Caco-2 (cell line): ENCODE measurements at places on chromosomes 16 and 17.

DNA sequence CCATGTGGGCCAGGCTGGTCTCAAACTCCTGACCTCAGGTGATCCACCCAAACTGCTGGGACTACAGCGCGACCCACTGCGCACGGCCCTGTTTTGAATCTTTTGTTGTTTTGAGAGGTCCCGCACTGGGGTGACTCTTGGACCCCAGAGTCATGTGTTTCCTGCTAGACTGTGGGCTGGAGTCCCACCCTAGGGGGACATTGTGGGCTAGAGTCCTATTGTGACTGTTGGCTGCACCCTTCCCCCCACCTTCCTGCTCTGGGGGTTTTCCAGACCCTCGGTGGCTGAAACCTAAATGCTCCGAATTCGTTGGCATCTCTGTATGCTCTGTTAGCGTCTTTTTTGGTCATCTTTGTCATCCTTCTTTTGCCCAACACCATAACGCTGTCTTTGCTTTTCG is 16.0 kb downstream of the NUPR1 start:
- no peak for DNase-seq

- DNase-seq, result no peak
These were observed 30.3 kb downstream of the MMD start for GRCh38 chr17:55391244-55391757.

DNA sequence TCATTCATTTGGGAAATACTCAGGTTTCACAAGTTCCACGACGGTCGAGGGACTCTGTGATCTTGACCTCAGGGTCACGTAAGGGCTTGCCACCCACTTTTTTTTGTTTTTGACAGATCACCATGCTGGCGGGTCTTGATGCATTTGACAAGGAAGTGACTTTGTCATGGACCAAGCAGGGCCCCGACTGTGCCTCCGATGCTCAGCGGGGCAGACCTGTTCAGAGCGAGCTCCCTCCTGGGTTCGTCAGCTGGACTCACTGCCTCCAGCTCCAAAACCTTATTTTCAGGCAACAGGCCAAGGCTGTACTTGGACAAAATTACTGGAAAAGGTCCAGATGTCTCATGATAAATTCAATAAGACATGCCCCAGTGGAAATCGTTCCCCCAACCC is 9.0 kb upstream of the CLEC18A start:
- DNase-seq, result no peak

GRCh38 chr16:27254262-27254811 is 14.2 kb downstream of the NSMCE1 start:
- no peak for DNase-seq

DNA sequence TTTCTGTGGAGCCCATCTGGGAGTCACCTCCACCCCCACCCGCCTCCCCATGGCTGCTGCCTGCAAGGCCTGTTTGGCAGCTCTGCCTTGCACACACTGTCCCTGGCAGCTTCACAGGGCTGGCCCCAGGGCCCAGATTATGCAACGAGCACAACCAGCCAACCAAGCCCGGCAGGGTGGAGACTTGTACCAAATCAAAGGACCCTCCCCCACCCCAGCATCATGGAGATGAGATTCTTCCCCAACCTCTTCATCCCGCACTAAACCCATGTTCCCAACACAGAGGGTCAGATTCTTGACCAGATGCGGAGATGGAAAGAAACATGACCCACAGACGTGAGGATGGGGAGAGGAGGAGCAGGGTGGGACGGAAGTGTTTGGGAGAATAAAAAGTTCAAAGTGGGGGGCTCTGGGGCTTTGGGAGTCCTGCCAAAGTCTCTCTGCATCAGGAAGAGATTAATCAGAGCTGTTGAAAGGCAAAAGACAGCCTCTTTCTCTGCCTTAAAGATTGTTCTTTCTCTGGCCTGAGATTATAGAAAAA is 3.8 kb downstream of the SMARCD2 start:
- DNase-seq, result peak; percentile 64

DNA sequence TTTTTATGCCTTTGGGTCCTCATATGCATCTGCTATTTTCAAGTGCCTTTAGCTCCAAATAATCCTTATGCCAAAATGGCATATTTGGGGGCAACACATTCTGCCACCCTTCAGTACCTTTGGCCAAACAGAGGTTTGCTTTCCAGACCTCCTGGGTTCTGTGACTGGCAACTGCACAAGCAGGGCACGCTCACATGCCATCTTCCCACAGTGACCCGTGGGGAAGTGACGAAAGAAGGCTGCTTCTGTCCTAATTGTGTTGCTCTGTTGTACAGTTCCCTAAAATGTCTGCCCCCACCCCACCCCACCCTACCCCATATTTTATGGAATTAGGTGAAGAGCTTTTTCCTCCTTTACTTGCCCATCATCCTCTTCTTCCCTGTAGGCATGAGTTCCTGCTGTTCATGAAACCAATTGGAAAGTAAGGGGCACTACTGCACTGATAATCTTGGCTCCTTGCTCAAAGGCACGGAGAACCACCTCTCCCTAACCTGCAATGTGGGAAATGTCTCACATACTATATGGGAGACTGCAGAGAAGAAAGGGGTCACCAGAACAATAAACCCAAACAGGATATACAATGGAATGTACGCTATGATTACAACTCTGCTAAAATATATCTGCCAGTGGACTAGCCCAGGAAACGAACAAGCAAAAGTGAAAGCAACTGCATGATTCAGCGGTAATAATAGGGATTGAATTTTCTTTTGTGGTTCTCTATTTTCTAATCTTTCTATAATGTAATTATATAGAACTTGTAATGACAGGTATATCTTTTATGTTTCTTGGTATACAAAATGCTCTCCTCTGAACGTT is 3.3 kb upstream of the SLFN12L start:
- no peak for DNase-seq

DNA sequence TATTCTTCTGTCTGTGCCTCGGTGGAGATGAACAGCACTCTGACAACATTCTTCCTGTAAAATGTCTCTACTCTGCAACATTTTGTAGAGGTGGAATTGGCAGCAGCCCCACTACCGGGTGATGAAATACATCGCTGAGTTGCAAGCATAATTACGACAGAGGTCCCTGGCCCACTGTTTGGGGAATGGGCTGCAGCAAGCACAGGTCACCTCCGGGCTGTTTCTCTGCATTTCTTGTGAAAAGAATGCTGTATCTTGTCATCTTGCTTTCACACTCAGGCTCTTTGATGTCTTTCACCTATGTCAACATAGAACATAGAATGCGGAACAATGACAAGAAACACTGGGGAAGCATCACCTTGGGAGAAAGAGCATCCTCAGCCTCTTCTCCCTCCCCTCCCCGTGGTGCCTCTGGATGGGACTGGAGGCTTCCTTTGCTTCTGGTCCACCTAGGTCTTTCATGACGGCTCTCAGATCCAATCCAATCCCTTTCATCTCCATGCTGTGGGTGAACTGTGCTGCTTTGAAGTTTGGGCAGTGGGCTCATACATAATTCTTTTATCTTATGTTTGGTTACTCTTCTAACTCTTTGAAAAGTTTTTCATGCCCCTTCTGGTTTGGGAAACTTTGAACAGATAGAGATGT is 265.0 kb downstream of the PHKB start:
- DNase-seq, result peak; percentile 67

DNA sequence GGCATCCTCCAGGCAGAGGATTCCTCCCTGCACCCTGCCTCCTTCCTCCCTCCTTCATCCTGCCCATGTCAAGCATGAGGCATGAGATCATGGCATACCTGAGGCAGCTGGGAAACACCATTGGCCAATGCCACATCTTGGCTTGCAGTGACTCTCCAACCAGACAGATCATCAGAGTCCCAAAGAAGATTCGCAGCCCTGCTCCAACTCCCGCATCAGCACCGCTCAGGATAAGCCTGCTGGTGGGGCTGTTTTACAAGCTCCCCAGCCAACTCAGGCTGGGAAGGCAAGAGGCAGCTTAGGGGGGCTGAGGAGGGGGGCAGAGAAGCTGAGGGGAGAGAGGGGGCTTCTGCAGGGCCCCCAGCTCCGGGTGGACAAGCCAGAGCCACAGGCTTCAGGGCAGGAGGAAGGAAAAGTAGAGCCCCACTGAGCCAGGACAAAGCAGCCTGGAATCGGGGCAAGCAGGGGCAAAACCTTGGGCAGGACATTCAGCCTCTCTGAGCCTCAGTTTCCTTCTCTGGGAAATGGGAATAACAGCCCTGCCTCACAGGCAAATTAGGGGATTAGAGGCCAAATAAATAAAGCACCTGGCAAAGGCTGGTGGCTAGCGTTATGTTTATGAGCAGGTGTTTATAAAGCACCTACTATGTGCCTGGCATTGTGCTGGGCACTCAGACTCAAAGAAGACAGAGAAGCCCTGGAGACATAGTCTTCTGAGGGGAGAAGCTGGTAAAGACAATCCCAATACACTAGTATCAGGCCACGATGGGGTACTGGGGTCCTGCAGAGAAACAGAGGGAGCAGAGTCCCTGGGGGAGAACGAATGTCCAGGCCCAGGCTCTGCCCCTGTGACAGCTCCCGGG is 88.1 kb downstream of the GOSR1 start:
- DNase-seq, result no peak

DNA sequence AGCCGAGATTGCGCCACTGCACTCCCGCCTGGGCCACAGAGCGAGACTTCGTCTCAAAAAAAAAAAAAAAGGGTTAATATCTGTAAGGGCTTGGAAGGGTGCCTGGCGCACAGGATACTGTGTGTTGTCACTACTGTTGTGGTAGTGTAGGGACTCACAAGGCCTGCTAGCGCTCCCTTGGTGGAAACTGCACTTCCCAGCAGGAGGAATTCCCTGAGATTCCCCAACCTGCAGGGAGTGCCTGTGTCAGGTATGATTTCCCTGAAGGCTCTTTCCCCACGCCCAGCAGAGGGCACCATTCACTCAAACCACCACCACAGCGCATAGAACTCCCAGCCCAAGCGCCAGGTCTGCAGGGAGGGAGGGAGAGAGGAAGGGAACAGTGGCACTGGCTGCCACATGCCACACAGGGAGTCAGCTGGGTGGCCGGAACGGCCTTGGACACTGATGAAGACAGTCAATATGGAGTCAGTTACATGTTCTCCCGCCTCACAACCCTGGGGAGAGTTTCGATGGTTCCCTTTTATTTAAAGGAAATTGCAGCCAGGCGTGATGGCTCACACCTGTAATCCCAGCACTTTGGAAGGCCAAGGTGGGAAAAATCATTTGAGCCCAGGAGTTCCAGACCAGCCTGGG is 32.7 kb upstream of the CDH1 start:
- DNase-seq, result peak; percentile 93

GRCh38 chr17:47665655-47666054 is 15.9 kb downstream of the KPNB1 start:
- DNase-seq, result no peak

GRCh38 chr17:50272711-50273653 is 1.3 kb upstream of the TMEM92 start:
- peak; percentile 93 for DNase-seq

DNA sequence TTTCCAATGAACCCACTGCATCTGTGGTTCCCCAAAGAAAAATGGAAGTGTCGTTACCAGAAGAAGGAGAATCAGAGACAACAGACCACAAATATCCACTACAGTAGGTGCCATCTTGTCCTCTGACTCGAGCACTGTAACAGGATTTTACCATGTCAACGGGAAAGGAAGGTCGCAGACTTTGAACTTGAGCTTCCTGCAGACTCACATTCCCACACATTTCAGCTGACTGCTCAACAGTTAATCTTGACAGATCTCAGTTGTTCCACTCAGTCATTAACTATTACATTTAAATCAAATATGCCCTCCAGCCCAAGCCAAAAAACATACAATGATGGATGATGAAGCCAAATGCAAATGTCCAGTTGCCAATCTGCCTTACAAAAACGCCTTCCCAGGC is 37.0 kb downstream of the GAS7 start:
- no peak for DNase-seq

DNA sequence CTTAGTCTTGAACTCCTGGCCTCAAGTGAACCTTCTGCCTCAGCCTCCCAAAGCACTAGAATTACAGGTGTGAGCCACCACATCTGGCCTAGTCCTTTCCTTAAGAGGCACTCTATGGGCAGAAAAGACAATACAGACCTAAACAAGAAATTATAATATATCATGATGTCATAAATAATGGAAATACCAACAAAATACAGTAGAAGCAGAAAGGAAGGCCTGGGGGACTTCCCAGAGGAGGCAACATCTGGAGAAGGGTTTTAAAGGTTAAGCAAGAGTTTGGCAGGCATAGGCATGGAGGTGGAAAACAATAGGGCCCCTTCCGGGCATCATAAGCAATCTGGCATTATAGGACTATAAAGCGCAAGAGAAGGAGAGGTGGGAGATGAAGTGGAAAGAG is 24.9 kb upstream of the GNA13 start:
- no peak for DNase-seq

DNA sequence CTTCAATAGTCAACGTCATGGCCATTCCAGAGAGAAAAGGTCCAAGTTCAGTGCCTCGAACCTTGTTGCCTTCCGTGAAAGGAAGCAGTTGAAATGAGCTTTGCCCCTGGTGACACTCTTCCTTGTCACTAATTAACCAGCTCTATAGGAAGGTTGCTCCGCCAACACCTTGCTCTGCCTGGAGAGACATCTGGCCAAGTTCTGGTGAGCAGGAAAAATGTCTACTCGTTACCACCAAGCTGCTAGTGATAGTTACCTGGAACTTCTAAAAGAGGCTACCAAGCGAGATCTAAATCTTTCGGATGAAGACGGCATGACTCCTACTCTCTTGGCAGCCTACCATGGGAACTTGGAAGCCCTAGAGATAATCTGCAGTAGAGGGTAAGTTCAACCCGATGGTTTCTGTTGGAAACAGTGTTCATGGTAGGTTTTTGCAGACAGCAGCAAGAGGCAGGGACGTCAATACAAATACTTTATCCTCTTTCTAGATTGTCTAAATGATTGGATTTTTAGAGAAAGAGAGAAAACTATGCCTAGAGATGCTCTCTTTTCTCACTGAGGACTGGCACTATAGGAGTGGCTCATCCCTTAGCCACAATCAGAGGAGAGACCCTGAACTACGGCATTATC is at the start of gene ANKS4B:
TSS of gene ANKS4B (plus strand) at position 179 of the 630 bp plus-strand sequence. CDS start at position 218, 39 bp downstream.
- DNase-seq, result peak; percentile 54

- no peak for DNase-seq
These were observed 30.4 kb downstream of the CFDP1 start for GRCh38 chr16:75402821-75403475.

DNA sequence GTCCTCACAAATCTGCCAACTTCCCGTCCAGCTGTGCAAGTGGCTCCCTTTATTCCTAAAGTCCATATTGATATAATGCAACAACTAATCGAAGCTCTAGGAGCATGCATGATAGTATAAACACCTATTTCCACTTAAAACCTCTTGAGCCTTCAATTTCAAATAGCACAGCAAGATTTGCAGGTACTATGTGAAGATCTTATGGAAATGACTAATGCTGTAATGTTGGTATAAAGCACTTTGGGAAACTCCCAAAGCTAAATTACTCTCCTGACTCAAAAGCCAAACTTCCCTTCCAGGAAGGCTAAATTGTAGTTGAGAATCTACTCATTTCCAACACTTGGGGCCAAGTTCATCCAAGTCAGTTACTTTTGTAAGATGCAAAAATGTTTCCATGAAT is 287.6 kb upstream of the CDH11 start:
- DNase-seq, result no peak

DNA sequence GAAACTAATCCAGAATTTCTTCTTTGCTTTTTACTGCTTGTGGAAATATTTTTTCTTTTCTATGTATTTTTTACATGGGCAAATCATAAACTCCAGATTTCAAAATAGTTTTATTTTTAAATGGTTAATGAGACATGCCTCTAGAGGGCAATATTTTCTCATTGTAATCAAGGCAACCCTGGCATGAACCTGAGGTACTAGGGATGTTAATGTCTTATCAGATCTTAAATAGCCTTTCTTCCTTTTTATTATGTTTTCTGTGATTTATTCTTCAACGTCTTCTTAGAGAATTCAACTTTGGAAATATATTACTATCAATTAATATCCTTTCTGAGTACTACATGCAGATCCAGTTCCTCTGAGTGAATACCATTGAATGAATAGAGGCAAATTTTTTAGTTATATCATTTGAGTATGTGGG is 324.7 kb downstream of the BCAS3 start:
- peak; percentile 22 for DNase-seq
